NB4 (cell line): ENCODE measurements at places on chromosomes 2 and 18.

DNA sequence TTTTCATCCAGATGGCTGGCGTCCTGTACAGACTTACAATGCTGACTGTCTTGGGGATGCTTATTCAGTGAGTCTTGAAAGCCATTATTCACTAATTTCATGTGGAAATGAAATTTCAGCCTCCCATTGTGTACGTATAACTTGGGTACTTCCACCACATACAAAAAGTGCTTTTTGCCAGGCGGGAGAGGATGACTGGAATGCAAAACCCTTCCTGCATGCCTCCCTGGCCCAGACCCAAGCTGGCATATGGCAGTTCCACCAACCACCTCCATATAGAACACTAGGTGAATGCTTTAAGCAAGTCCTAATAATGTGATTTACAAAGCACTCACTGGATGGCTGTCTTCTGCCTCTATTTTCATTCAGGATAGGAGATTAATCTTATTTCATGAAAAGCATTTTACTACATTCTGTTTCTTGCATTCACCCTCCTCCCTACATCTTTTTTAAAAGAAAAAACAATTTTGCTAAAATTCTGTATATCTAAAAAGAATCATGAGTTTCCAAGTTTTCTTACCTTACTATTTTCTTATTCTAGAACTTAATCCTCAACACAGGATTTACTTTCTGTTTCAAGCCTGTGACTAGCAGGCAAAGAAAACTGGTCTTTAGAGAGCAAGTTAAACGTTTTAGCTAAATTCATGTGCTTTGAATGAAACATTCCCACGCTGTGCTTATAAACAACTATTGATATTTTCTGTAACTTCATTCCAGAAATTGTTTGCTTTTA is 327.6 kb downstream of the NCKAP5 start:
- DNase-seq = no peak

DNA sequence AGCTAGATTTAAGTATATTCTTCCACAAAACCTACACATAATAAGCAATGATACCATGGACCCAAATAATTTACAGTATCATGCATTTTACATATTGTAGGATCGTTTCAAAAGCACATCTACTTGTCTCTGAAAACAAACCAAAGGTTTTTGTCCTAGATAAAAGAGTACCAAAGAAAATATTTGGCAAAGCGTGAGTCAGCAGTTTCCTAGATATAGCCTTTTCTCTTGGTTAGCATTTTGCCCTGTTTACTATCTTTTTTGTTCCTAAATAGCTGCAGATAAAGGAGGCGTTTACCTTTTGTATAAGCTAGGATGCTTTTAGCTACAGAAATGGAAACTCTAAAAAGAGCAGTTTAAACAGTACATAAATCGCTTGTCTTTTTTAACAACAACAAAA is 305.8 kb upstream of the GULP1 start:
- DNase-seq = no peak

GRCh38 chr2:101341421-101341820 is 32.9 kb upstream of the RNF149 start:
- no peak for DNase-seq

DNA sequence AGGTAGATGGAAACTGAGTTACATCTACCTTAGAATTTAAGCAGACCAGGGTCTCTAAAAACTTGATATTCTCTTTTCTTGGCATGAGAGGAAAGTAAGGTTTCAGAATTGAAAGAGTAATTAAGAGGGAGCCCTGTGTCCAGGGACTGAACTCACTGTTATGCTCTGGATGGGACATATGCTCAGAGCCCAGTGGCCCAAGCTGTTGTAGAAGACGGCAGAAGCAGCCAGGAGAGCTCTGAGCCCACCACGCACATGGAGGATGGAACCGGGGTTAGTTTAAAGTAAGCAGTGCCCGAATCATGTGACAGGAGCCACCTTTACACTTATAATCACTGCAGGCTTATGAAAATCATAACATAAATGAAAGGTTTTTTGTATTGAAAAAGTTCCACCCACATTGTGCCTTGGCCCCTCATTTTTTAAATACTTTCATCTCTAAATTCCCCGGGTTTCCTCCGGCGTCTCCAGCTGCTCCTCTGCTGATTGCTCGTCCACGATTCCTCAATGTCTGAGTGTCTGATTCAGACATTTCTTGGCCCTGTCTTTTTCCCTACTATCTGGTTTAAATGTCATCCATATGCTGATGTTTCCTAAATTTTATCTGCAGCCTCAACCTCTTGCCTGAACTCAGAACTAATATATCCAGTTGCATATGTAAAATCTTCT is 36.1 kb upstream of the SPTBN1 start:
- DNase-seq = no peak

DNA sequence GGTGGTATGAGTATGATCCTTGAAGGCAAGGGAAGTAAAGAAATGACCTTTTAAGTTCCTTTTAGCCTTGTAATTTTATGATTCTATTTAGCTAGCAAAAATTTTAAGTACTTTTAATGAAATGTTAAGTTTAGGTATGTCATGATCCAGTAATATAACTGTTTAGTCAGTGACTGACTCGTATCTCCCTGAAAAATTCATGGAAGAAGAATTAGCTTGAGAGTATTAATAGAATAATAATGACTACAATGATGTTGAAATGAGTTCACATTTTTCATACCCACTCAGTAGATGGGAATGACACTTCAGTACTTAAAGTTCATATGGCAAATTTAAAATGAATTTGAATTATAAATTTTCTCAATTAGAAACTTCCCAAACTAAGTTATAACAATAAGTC is 14.6 kb downstream of the RAB3GAP1 start:
- DNase-seq = no peak

- DNase-seq = peak; percentile 33
These were observed 48.1 kb downstream of the MERTK start for GRCh38 chr2:111946294-111947114.

- no peak for DNase-seq
These were observed 21.6 kb upstream of the SLC35G4 start for GRCh38 chr18:11587846-11588245.

DNA sequence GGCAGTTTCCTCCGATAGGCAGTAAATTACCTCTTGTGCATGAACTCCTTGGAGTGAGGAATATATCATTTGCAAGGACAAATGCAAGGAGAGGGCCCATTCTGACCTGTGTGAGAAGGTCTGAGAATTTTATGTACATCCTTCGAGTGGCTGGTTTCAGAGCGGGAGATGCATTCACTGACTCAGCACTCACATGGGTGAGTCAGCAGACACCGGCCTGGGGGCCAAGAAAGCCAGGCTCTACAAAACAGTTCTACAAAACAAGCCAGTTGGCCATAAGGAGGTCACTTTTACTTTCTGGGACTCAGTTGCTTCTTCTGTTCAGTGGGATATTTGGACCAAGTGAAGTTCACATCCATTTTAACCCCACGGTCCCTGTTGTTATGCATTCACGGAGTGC is 35.3 kb downstream of the CYP26B1 start:
- no peak for DNase-seq

DNA sequence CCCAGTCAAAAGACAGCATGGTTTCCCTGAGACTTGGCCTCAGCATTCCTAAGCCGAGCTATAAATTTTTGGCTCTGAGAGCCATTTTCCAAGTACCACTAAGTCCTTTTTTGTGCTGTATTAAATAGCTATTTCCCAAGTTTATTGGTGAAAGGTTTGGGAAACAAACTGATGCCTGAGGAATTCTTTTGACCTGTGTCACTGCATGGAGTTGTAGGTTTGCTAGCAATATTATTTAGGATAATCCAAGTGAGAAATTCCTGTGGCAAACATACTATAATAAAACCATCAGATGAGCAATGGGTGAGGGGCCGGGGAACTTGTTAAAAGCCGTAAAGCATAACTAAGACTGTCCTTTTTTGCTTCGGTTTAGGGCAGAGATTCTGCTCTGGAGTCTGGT is 28.4 kb downstream of the ARHGAP28 start:
- DNase-seq = no peak

- no peak for DNase-seq
These were observed 92.7 kb upstream of the CD302 start for GRCh38 chr2:159890551-159891266.

GRCh38 chr18:76994086-76994654 is 138.4 kb downstream of the MBP start:
- DNase-seq = no peak

GRCh38 chr2:241490825-241491506 is 17.4 kb downstream of the STK25 start:
- no peak for DNase-seq

DNA sequence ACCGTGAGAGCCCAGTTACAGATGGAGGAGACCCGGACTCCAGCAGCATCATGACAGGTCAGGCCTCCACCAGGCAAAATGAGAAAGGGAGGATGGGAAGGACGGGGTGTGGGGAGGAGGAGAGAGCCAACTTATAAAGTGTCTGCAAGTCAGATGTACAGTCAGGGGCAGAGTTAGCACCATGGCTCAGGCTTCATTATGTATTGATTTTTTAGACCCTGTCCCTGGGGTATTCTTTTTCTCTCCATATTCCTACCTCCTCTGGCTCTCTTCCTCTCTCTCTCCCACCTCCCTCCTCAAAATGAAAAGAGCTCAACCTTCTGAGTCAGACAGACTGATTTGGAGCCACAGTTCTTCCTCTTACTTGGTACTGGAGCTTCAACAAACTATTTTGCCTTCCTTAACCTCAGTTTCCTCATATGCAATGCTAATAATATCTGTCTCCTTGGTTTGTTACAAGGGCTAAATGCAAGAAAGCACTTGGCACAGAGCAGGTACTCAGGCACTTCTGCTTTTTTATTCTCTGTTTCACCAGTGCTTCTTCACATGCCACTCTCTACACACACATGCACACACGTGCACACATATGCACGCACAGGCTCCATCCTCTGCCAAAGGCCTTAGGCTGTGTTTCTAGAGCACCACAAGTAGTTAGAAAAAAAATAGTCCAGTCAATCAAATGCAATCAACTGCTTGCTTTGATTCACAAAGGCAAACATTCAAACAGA is 92.3 kb upstream of the PKDCC start:
- DNase-seq = peak; percentile 20

GRCh38 chr2:126707191-126707590 is 51.2 kb downstream of the GYPC start:
- no peak for DNase-seq

- DNase-seq = no peak
These were observed 98.9 kb upstream of the CNGA3 start for GRCh38 chr2:98247383-98247782.

GRCh38 chr2:157489983-157490382 is 46.1 kb upstream of the CYTIP start:
- DNase-seq = no peak

DNA sequence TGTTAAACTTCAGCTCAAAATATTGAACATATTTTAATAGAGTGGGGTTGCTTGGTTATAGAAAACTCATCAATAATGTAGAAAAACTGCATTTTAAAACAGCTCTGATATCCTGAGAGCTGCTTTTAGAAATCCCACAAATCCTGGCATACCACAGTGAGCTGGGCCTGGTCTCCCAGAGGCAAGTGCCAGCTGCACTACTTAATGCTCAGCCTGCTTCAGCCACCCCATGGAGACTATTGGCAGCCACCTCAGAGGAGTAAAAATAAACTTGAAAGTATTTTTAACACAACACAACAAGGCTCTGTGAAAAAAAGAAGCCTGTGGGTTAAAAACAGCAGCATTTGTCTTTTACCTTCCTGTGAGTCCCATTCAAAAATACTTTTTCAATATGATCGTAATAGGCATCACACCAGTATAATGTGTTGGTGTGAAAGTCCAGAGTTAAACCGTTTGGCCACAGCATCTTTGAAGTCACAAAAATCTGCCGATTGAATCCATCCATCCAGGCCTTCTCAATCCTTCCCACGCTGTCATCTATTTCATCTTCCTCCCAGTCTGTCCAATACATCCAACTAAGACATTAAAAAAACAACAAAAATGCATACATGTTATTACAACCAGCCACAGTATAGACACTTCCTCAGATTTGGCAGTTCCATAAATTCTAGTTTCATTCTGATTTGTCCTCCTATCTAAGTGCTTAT is 1115.3 kb downstream of the LRP1B start:
- no peak for DNase-seq

GRCh38 chr2:120438301-120439066 is 92.5 kb downstream of the INHBB start:
- no peak for DNase-seq

DNA sequence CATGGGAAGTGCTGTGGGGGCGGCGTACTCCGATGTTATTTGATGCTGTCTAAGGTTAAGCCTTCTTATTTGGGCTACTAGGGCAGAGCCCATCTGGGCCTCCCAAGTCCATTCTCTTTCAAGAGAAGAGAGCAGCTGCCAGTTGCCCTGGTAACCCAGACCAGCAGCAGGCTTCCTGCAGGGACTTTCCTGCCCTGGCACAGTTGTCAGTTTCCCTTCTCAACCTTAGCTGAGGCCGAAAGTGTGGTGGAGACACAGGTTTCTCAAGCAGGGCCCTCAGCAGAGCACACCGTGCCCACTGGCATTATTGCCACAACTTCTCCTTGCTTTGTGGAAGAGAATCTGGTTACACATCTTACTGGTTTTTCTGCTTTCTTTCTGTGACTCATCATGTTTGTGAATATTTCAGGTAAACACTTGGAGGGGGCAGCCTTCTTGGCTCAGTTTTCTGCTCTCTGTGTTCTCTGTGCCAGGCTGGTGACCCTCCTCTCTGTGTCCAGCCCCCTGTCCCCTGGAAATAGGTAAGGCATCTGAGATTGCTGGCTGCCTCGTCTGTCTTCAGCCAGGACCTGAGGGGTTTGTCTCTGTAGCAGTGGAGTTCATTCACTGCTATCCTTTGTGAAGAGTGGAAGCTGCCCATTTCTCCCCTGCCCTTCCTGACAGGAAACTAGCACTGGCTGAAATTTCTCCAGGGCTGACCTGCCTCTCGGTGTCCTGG is 111.0 kb downstream of the B3GNT2 start:
- peak; percentile 62 for DNase-seq

DNA sequence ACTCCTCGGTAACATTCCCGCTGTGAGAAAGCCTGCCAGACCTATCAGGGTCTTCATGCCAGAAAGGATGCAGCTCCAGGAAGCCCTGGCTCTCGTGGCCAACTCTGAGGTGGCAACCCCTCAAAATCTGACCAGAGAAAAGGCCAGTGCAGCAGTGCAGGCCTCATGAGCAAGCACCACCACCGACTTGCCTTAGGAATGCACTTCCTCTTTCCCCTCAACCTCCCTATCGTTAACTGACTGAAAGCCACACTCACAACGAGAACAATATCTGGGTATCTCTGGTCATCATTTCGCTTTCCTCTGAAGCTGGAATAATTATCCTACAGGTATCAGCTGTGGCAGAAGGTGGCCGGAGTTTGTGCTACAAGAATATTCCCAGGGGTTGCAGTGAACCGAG is 101.4 kb upstream of the POU3F3 start:
- peak; percentile 33 for DNase-seq
